T1000 (cell line): ENCODE measurements at places on chromosomes 7 and 10.

DNA sequence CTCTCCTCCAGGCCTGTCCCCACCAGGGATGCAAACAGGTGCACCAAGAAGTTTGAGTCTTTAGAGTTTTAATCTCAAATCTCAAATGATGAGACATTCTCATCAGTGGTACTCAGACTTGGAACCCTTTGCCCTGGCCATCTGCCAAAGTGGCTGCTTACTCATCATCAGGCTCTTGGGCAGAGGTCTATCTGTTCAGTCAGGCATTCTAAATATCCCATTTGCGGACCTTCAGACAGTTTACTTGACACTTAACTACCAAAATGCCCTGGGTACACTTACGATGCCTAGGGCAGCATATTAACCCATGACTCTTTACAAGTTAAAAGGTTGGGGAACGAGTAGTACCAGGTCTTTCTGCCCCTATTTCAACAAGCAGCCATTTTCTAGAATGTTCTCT, 61.2 kb upstream of the YAE1 start:
- peak; percentile 63 for DNase-seq

- DNase-seq = no peak
These were observed 98.5 kb upstream of the PIK3CG start for GRCh38 chr7:106766551-106766950.

- no peak for DNase-seq
These were observed 59.5 kb upstream of the TM9SF3 start for GRCh38 chr10:96646301-96646700.

DNA sequence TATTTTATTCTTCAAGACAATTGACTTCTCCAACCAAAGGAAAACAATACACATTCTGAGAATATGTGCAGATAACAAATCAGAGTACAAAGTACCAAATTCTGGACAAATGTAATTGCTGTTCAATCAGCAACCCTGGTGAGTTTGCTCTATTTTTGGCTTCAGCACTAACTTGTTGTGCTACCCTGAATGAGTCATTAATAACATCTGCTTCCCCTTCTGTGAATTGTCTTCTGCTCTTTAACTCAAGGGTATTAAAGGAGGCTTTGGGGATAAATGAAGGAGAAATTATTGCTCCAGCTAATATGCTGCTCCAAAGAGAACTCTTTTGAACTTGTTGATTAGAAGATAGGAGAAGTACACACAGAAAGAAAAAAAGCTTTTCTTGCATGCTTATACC, 459.3 kb downstream of the HTR7 start:
- DNase-seq = no peak

DNA sequence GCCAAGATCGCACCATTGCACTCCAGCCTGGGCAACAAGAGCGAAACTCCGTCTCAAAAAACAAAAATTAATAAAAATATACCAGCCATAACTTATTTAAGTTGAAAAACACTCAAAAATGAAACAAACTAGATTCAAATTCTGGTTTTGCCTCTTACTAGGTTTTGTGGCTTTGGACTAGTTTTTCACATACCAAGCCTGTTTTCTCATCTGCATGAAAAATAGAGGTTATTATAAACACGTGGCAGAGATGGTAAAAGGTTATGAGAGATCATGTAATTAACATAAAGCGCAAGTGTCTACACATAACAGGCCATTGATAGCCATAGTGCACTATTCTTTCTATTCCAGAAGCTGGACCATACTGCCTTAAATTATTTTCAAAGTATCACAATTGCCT, 35.5 kb upstream of the CABCOCO1 start:
- no peak for DNase-seq

DNA sequence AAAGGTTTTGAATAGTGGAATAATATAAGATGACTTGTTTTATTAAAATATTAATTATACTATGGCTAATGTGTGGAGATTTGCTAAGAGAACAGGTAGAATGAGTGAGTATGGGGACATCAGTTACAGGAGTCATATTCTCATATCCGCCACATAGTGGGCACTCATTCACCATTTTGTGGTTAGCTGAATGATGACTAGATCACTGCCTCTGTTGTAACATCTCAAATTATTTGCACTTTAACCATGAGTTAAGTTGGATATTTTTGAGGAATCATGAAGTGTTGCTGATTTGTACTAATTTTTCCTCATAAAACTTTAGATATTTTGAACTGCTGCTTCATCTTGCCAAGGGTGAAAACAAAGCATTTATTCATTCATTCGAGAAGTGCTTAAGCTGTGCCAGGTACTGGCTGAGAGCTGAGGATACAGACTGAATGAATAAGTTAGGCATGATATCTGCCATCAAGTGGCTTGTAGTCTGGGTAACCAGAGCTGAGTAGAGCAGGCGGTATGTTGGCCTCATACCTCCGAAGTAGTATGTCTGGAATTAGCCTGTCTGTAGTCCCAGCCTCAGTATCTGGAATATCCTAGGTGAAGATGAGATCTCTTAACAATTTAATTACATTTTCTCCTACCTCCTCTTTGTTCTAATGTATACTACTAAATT, 100.5 kb downstream of the ZEB1 start:
- DNase-seq = no peak

- DNase-seq = no peak
These were observed 182.9 kb downstream of the ANK3 start for GRCh38 chr10:60206735-60207134.

DNA sequence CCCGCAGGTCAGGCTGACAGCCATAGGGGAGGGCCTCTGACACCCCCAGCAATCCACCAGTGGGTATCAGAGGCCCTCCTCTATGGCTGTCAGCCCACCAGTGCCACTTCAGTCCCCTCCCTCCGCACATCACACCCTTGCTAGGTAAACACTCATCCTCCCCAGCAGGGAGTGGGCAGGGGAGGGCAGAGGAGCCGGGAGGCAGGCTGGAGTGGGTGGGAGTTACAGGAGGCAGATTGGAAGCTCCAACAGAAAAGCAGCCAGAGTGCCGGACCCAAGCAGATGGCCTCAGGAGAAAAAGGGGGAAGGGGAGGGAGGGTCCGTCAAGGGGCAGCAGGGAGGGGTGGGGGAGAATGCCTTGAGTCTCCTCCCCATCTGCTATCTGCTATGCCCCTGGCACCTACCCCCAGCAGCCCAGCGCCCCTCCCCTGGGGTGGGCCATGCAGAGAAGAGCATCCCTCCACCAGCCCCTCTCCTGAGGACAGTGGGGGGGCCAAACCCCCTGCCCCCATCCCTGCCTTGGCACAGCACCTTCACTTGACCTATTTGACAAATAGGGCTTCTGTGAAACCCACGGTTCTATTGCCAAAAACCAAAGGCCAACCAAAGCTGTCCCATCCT, 2.4 kb downstream of the RASGEF1A start:
- no peak for DNase-seq

- DNase-seq = no peak
These were observed 565.2 kb downstream of the SDK1 start for GRCh38 chr7:3866277-3866676.

GRCh38 chr7:23966941-23967340, 256.9 kb downstream of the STK31 start:
- no peak for DNase-seq

DNA sequence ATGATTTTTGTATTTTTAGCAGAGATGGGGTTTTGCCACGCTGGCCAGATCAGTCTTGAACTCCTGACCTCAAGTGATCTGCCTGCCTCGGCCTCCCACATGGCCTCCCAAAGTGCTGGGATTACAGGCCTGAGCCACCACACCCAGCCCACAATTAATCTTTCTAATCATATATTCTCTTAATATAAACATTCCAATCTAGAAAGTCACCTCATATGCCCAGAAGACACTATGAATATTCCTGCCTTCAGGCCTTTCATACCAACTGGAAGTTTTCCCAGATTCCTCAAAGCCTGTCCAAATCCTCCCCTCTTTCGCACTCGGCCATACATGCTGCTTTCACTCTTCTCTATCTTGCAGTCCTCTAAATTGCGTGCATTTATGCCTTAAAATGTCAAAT, 32.6 kb downstream of the PDZD8 start:
- DNase-seq = peak; percentile 66

DNA sequence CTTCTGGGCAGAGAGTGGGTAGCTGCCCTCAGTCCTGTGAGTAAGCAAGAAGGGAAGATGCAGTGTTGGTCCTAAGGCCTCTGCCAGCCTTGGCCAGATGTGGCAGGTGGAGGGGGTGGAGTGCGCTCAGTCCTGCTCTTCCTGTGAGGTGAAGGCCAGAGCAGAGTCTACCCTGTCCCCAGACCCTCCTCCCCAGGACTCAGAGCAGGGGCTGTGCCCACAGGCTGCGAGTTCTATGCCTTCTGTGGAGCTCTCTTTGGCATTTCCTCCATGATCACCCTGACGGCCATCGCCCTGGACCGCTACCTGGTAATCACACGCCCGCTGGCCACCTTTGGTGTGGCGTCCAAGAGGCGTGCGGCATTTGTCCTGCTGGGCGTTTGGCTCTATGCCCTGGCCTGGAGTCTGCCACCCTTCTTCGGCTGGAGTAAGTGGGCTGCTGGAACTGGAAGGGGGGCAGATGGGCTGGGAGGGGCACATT, 4.0 kb downstream of the OPN4 start:
- DNase-seq = no peak

GRCh38 chr10:12252882-12253546, 57.0 kb downstream of the CDC123 start:
- no peak for DNase-seq

DNA sequence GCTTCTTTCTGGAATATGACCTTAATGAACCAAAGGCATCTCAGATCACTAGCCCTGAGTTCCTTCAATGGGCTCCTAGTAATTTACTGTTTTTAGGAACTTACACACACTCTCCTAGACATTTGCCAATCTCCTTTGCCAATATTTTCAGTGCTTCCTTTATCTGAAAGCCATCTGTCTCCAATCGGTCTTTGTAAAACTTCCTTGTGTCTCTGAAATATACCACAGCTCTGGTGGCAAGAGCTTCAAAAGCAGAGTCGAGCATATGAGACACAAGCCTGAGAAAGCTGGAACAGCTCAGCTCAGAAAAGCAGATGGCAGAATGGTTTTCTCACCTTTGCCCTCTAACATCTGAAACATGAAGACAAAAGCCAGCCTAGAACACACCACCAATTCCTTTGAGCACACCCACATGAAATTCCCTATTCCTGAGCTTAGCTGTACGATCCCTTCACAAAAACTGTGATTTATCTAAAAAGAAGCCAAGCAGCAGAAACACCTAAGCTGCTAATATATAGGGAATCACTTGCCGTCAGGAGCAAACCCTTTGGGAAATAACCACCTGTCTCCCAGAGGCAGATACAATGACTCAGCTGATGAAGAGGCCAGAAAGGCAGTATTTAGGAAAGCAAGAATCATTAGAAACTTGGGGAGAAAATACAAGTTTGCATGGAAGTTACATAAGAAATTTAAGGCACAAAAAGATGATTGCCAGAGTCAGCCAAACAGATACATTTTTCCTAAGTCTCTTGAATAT, 70.2 kb upstream of the ANK3 start:
- DNase-seq = no peak

- DNase-seq = no peak
These were observed 65.7 kb downstream of the TNRC18 start for GRCh38 chr7:5357951-5358350.

- no peak for DNase-seq
These were observed 9.9 kb downstream of the TAS2R41 start for GRCh38 chr7:143487566-143487965.

DNA sequence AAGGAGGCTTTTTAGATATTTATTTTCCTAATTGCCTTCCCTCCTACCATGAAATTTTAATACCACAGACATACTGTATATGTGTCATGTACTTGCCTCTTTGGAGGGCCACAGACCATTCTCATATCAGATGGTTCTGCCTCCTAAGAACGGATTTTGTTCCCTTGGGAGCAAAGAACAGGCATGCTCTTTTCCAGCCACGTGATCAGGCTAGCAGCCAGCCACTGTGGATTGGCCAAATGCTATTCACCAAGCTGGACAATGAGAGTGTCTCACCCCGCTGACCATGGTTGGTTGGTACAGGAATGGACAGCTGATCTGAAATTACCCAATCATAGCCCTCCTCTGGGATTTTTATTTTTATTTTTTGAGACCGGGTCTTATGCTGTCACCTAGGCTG, 21.5 kb upstream of the CRHR2 start:
- DNase-seq = no peak

DNA sequence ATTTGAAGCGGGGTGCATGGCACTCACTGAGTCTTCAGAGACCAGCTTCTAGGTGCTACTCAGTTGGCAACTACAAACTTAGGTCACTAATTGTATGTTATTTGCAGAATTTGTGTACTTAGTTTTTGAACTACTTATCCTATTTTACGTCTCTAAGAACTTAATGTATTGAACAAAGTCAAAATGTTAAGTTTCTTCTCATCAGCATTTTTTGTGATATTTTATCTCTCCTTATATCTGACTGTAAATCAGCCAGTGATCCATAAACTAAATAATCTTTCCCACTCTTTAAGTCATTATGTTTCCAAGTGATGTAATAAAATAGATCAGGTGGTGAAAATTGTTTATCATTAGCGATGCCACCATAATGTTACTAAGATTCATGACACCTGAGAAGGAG, 60.3 kb upstream of the TMEM248 start:
- no peak for DNase-seq

GRCh38 chr10:76665029-76665428, 972.6 kb downstream of the KCNMA1 start:
- no peak for DNase-seq

DNA sequence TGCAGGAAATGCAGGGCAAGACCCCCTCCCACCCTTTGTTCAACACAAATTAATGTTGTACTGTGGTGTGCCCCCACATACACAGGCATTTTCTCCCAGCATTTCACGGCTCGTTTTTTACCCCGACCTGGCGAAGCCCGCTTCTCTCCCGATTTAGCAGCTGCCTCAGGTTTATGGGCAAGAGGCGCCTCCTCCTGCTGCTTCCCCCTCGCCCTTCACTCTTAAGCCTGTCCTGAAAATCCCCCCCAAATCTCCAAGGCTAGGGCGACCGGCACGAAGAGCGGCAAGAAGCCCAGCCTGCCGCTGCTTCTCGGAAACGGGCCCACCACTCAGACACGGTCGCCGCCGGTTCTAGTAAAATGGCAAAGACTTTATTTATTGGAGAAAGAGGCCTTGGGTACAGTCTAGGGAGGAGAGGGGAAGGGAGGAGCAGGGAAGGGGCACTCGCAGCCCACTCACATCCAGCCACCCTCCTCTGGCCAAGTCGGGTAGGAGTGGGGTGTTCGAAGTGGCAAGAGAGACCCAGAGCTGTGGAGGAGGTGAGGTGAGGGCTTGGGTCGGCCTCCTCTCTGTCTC, 3.3 kb downstream of the LBX1 start:
- DNase-seq = no peak

GRCh38 chr10:60203993-60204618, 185.6 kb downstream of the ANK3 start:
- no peak for DNase-seq

DNA sequence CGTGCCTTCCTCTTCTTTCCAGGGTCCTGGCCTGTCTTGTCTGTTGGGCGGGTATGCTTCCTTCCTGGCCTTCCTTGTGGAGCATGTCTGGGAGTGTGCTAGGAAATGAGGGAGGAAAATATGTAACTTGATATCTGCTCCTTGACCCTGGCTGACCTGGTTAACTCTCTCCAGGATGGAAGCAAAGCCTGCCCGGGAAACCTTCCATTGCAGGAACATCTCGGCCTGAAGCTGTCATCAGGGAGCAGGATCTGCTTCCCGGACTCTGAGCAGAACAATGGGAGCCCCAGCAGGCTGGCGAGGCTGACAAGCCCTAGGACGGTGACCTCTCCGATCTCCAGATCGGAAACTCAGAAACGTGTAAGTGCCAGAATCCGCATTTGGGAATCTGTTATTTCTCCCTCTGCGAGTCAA, 340.3 kb downstream of the FRMD4A start:
- DNase-seq = no peak

GRCh38 chr7:113657603-113658002, 261.2 kb downstream of the PPP1R3A start:
- no peak for DNase-seq
